A549 (cell line): ENCODE measurements at places on chromosomes 6 and 20. TPM values are rescaled to one million over a fixed set of nuclear protein-coding genes. Genes with fewer than 3 reads are reported as not detected.

- no peak for DNase-seq
Observed at GRCh38 chr6:160808263-160808662, 106.2 kb downstream of the PLG start.

GRCh38 chr6:143605906-143606521 lies 71.8 kb upstream of the PHACTR2 start:
- DNase-seq: no peak

Gene TRIM10
- 0.03 TPM in 2 of 3 replicates, not detected in the other for polyA plus RNA-seq

Gene GSTA2
- 0.10 TPM in 1 of 3 replicates, not detected in the others for polyA plus RNA-seq

Gene SCRT2
- polyA plus RNA-seq: not detected in 3 replicates

Gene NOL7
- 82.7 to 90.7 TPM (median 85.9 TPM) in 3 replicates for polyA plus RNA-seq

- no peak for DNase-seq
Observed at GRCh38 chr20:46004187-46004586, 4.5 kb upstream of the MMP9 start.

GRCh38 chr6:21404577-21404976 lies 189.0 kb upstream of the SOX4 start:
- no peak for DNase-seq

DNA sequence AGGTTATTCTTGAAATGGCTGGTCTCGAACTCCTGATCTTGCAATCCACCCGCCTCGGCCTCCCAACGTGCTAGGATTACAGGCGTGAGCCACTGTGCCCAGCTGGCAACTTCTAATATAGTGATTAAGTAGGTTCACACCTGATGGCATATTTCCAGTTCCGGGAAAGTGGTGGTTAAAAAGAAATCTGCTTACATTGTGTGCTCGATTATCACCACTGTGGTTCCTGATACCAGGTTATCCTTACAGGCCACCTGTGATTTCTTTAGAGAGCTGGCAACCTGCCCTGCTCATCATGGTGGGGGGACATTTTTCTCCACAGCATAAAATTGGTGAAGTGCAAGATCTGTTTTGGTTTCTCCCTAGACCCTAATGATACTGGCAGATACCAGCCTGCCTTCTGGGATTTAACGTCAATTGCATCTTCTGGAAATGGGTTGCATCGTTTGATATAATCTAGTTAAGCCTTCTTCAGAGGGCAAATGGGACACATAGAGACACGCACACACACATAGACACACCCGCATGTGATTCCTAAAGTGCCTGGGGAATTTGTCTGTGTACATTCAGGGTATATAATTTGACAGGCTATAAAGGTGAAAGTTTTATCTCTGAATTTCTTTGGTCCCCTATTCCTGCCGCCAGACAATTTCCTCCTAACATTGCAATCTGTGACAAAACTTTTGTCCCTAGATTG lies 49.7 kb upstream of the CITED2 start:
- no peak for DNase-seq
